ENCODE measurements at places on chromosomes 11 and 22.

- no peak for DNase-seq
These were observed 207.1 kb upstream of the ARHGAP20 start for GRCh38 chr11:110919241-110919922.

- no peak for DNase-seq
These were observed 287.4 kb downstream of the BRD1 start for GRCh38 chr22:49540084-49540912.

GRCh38 chr11:114172871-114173444 is 113.4 kb downstream of the ZBTB16 start:
- DNase-seq: no peak

GRCh38 chr11:77252555-77253270 is 48.8 kb downstream of the GDPD4 start:
- DNase-seq: no peak

DNA sequence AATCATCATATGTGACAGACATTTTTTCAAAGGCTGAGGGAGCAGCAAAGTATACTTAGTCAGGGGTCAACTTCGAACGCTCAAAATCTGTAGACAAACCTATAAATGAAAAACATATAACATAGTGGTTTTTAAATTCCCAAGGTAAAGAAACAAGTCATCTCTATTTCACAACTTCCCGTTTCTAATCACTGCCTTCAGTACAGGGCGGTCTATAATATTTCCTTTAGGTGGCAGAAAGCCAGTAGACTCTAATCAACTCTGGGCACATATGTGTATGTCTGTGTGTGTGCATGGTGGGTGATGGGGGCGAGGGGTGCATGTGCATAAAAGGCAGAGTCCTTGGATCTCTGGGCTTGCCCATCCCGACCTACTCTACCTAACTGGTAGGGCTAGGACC is 55.0 kb upstream of the ARFGAP3 start:
- DNase-seq: no peak

DNA sequence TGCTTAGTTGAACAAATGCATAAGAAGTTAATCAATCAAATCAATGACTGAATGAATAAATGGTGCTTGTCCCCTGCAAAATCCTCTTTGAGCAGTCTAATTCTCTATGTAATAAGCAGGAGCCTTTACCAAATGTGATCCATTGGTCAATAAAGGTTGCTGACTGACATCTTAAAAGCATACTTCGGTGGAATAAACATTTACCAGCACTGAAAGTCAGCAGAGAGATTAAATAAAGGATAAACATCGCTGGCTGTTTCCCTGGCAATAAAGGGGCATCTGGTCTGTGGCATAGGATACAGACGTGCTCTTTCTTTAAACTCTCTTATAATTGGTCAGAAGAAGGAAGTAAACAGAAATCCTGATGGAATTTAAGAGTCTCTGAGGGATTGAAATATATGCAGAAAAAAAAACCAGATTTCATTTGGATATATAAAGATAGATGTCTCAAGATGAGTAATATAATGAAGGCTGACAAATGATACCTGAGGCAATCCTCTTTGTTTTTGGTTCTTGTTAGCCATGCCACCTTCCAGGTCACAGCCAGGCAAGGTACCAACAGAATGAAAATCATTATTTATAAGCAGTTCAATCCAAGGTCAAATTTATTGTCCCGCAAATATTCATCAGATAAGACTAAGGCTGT is 578.4 kb upstream of the CCDC90B start:
- DNase-seq: no peak

GRCh38 chr11:119540370-119541125 is 117.6 kb upstream of the THY1 start:
- no peak for DNase-seq

DNA sequence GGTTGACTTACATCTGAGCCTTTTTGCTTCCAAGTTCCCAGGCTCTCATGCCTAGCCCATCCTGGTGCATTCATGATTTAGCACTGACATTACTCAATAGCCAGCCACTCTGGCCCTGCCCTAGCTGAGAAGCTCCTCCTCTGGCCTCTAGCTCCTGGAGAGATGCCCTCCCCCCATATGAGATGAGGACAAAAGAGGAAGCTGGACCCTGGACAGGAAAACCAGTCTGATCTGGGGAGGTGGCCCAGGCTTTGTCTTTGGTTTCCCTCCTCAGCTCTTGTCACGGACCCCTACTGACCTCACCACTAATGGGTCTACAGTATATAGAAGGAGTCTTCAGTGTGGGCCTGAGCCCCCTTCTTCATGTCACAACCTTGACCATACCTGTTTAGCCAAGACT is 3.0 kb downstream of the RHOG start:
- DNase-seq: peak; percentile 50

- DNase-seq: no peak
These were observed 24.1 kb upstream of the CHKA start for GRCh38 chr11:68145120-68145866.

- DNase-seq: no peak
These were observed 50.9 kb downstream of the ENDOD1 start for GRCh38 chr11:95140397-95141033.

- DNase-seq: no peak
These were observed 35.2 kb upstream of the CLDN5 start for GRCh38 chr22:19559324-19559811.

DNA sequence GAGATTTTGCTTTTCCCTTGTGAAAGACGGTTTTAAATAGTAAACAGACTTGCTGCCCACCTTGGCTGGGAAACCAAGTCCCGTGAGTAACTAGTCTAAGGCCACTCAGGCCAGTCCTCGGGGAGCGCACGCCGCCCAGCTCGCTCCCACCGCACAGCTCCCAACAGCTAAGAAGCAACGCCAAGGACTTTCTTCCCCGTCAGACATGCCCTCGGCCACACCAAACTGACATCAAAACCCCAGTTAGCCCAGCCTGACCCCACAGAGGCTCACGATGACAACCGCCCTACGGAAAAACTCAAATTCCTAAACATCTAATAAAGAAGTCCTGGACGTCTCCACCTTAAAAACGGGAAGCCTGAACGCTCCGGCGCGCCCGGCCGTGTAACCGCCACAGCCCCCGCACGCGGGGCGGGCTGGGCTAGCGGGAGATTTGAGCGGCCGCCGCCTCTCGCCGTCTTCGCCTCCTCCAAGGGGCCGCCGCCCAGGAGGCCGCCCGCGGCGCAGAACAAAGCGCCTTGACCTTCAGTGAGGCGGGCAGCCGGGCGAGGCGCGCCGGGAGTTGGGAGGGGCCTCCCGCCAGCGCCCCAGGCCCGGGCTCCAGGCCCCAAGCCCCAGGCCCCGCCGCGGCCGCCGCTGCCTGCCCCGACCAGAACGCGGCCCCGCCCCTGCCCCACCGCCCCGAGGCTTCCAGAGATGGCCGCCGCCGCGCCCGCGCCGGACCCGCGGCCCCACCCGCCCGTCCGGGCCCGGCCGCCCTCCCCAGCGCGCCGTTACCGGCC is 486 bp downstream of the NAP1L4 start:
- DNase-seq: peak; percentile 79

- DNase-seq: peak; percentile 41
These were observed 40.9 kb upstream of the MYEOV start for GRCh38 chr11:69253028-69253427.

DNA sequence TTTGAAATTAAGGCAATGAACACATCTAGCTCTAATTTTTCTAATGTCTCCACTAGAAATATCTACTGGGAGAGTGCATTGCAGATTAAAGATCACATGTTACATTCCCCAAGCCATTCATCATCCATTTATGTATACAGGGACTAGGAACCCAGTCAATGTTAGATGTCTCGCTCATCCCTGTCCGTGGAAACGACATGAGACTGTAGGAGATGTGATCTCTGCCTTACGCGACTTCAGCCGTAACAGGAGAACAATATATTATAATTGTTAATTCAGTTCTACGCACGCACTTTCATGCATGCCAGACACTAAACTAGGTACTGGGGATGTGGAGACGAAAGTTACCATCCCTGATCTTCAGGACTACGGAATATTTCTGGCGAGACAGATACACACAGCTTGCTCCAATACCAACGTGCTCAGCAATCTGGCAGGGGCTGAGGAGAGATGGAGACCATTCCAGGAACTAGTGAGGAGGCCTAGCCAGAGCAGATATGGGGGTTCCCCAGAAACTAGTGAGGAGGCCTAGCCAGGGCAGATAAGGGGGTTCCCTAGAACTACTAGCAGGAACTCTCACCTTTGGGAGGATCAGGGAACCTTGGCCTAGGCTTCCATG is 706 bp downstream of the DCPS start:
- DNase-seq: no peak

DNA sequence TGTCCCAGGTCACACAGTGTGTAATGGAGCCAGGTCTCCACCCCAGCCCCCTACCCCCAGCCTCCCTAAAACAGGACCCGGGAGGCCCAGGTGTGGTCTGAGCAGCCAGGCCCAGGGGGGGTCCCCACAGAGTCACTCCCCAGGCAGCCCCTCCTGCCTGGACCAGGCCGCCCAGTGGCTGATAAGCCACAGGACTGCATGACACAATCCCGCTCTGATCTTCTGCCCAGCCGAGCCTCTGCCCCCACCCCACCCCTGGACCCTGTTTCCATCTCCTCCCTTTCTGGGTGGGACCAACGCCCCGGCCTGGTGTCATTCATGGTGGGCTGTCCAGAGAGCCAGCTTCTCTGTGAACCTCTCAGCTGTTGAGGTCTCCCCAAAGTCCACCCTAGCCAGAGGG is 7.8 kb upstream of the LIF start:
- DNase-seq: no peak

DNA sequence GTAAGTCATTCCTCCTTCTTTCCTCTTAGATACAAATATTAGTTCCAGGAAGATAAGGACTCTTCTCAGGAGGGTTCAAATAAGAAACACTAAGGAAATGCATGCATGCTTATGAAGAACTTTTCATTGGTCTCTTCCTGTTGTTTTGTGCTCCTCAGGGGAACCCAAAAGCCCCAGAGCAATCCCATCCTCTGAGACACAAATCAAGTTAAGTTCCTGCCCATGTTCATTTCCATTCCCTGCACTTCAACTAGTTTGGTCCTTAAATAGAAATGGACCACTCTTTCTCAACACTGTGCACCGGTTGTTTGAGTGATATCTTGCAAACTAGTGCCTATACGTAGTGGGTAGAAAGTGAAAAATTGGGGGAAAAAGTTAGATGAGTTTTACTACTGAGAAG is at the start of gene OR10G4:
Gene OR10G4 (plus strand): TSS at position 301 of the 400 bp plus-strand sequence. CDS start 2,578 bp downstream, outside the sequence.
- no peak for DNase-seq

GRCh38 chr11:1640076-1640946 is 10.7 kb downstream of the KRTAP5-5 start:
- DNase-seq: peak; percentile 84

- DNase-seq: peak; percentile 20
These were observed 4.8 kb downstream of the VPS26B start for GRCh38 chr11:134229126-134229790.

- DNase-seq: no peak
These were observed 1104.4 kb upstream of the CCDC90B start for GRCh38 chr11:84390441-84391078.

DNA sequence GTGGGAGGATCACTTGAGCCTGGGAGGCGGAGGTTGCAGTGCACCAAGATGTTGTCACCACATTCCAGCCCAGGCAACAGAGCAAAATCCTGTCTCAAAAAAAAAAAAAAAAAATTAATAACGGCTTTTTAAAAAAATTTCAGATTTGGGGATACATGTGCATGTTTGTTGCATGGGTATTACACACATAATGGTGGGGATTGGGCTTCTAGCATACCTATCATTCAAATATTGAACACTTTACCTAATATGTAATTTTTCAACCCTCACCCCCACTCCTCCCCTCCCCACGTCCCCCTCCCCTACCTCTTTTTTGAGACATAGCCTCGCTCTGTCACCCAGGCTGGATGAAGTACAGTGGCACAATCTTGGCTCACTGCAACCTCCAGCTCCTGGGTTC is 40.1 kb downstream of the ABTB2 start:
- no peak for DNase-seq

DNA sequence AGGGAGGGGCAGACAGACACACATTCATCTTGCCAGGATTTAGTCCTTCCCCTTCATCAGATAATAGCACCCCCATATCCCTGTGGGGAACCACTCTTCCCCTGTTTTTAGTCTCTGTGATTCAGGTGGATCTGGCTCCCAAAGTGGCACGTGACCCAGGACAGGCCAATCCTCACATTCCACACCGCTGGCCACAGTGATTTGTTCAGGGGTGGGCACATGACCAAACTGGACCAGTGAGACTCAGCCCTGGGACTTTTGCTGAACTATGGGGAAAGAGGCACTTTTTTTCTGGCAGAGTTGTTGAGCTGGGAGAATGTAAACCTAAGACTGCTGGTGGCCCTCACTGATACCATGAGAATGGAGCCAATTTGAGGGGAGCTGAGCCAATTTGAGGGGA is 19.1 kb upstream of the KCNJ11 start:
- DNase-seq: no peak

DNA sequence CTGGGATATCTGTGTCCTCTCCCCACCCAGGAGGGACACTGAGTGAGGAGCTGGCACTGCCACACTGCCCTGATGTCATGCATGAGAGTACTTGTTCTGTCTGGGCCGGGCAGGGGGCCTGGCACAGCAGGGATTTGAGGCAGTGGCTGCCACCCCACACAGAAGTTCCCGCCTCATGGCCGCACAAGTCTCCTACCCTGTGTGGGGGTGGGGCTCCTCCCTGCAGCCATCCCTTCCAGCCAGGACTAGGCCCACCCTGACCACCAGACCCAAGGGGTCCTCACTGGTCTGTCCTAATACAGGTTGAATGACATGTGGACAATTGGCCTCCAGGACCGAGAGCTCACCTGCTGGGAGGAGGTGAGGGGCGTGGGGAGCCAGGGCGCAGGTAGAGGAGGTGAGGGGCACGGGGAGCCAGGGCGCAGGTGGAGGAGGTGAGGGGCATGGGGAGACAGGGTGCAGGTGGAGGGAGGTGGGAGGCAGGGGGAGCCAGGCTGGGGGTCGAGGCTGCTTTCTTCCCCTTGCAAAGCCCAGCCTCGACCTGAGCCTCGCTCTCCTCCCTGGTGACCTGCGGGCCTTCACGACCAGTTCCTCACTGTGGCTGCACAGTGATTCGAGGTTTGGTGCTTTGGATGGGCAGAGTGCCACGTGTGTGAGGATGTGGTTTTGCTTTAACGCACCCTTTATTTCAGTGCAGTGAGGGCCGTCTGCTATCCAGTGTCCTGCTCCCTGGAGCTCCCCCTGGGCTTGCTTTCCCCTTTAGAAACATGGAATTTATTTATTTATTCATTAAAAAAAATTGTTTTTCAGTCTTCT is 7.4 kb downstream of the LZTR1 start:
- DNase-seq: no peak

- DNase-seq: no peak
These were observed 672.5 kb downstream of the BRD1 start for GRCh38 chr22:49155039-49155769.

DNA sequence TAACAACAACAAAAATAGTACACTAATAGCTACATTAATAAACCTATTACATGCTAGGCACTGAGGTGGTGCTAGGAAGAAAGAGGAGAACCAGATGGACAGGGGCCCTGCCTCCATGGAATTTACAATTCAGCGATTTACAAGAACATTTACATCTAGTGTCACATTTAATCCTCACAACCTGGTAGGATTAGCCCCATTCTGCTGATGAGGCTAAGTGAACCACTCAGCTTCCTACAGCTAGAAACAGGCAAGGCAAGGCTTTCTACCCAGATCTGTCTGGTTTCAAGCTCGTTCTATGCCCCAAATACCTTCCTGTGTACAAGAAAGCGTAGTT is 368.4 kb downstream of the BUD13 start:
- DNase-seq: no peak
